ENCODE measurements at places on chromosomes 6 and 20.

- no peak for DNase-seq
Measured at GRCh38 chr6:109718991-109719390, 27.9 kb downstream of the FIG4 start.

GRCh38 chr20:2742934-2743559 lies 50.5 kb downstream of the EBF4 start:
- peak; percentile 68 for DNase-seq

GRCh38 chr6:123276546-123276980 lies 280.5 kb downstream of the CLVS2 start:
- no peak for DNase-seq

- no peak for DNase-seq
Measured at GRCh38 chr6:14121936-14122344, 4.4 kb downstream of the CD83 start.

DNA sequence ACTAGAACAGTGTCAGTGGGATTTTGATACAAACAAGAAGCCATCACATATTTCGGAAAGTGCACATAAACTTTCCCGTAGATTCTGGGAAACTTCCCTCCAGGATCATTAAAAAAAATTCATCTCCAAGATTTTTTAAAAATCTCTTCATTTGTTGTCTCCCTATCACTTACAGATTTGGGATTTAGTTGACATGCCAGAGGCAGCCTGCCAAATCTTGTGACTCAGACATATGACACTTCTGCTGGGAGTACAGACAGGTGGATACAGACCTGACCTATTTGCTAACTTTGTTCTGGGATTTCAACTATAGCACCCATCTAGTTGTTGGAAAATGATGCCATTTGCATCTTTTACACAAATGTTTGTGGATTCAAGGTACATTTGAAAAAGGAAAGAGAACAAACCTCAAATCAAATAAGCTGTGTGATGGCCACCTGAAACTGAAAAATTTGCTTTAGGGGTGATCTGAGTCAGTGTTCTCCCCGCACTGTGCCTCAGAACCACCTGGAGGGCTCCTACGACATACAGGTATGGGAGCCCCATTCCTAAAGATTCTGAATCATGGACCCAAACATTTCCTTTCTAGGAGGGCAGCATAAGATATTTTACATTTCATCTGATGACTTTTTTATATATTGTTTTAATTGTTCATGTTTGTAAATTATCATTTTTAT lies 21.9 kb upstream of the CD2AP start:
- no peak for DNase-seq

DNA sequence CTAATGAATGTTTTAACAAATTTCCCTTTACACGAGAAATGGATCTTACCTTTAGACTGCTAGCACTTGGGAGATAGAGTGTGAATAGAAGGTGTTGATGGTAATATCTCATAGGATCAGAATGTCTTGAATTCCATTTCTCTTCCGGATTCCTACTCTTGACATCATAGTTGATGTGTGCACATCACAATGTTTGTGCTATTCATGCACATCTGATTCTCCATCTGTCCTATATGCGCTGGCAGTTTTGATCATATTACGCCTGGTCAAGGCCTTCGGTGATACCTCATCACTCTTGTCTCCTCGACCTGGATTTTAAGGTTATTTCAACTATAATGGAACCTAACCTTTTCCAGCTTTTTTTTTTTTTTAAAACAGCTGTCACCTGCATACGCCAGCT lies 16.8 kb upstream of the ACAT2 start:
- no peak for DNase-seq

DNA sequence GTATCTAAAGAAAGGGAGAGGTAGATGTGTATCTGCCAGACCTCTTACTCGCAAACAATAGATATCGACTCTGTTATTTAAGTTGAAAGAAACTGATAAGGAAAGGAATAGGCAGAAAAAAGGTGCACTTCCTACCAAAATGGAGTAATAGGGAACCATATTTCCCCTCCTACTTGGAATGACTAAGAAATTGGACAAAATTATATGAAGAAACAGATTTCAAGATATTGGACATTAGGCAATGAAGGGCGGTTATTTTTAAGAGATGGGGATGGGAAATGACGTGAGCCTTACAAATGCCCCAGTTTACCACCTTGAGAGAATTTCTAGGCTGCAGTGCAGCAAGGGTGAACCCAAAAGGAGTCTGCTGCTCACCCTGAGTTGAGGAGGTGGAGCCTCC lies 108.9 kb downstream of the ADTRP start:
- DNase-seq: no peak

DNA sequence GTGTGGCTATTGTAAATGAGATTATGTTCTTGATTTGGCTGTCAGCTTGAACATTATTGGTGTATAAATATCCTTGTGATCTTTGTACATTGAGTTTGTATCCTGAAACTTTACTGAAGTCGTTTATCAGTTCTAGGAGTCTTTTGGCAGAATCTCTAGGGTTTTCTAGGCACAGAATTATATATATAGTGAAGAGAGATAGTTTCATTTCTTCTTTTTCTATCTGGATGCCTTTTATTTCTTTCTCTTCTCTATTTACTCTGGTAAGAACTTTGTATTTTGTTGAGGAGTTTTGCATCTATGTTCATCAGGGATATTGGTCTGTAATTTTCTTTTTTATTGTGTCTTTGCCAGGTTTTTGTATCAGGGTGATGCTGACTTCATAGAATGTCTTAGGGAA lies 589.2 kb upstream of the MAN1A1 start:
- DNase-seq: no peak

DNA sequence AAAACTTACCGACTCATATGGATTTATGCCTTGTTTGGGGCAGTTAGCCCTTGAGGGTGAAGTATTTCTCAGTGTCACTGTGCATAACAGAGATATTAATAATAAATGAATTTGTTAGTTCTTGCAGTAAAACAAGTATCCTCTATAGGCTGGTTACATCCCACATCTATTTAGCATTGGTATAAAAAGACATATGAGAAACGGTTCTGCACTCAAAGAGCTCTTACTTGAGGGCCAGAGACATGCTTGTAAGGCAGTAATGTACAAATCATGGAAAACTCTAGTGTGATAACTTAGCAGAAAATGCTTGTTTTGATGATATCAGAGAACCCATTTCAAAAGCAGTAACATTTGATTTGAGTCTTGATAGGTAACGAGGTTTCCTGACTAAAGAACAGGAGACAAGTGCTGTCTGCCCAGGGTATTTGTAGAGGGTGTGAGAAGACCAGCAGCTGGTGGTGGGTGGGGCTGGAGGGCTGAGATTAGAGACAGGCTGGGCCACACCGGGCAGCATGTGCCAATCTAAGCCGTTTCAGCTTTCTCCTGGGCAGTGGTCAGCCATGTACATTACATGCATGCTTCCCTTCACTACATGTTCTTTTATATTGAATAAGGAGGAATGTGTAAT lies 46.3 kb downstream of the TULP4 start:
- no peak for DNase-seq

- no peak for DNase-seq
Measured at GRCh38 chr20:10565191-10565921, 108.4 kb downstream of the JAG1 start.

- no peak for DNase-seq
Measured at GRCh38 chr6:73263570-73263909, 544 bp upstream of the KHDC1 start.

DNA sequence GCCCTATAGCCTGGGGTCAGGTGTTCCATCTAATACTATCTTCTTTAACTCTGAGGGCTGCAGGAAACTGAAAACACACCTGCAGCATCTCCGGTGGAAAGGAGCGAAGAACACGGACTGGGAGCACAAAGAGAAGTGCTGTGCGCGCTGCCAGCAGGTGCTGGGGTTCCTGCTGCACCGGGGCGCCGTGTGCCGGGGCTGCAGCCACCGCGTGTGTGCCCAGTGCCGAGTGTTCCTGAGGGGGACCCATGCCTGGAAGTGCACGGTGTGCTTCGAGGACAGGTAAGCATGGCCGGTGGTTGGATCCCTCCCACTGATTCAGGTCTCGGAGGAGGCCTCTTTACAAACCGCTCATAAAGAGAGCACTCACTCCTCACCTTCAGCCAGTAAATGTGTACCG lies 15.5 kb downstream of the SYTL3 start:
- no peak for DNase-seq

- DNase-seq: no peak
Measured at GRCh38 chr20:58078741-58079522, 149.5 kb downstream of the ANKRD60 start.

DNA sequence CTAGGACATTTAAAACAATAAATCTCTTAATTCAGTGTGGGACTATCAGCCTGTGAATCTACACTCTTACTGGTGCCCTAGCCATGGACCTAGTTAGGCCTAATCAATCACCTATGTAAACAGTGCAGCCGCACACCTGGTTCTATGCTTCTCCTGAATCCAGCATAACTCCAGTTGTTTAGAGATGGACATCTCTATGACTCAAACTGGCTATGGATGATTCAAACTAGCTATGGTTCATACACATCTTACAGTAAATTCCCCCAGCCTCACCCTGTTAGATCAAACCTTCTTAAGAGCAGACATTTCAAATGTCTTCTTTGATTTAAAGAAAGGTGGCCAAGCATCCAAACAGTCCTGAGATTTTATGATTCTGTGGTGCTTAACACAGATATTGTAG lies 34.7 kb downstream of the SLC35B3 start:
- no peak for DNase-seq

- DNase-seq: no peak
Measured at GRCh38 chr20:48425817-48426612, 401.8 kb downstream of the PREX1 start.

GRCh38 chr6:28258877-28259777 lies at the start of gene NKAPL:
Gene NKAPL (plus strand): TSS chr6:28259297. CDS start chr6:28259372, 75 bp downstream.
- DNase-seq: peak; percentile 39

GRCh38 chr20:33076662-33077372 lies 2.6 kb upstream of the BPIFB4 start:
- no peak for DNase-seq

DNA sequence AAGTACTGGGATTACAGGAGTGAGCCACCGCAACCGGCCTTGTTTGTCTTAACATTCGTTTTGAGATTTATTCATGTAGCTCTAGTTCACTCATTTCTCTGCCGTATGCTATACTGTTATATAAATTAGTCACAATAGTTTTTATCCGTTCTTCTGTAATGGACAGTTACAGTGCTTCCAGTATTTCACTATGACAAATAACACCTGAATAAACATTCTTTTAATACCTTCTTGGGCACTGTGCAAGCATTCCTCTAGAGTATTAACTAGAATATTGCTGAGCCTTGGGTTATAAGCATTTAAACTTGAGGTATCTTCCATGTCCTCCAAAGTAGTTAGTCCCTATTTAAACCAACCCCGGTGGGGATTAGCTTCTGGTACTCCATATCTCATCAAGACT lies 45.6 kb downstream of the STK38 start:
- DNase-seq: no peak

DNA sequence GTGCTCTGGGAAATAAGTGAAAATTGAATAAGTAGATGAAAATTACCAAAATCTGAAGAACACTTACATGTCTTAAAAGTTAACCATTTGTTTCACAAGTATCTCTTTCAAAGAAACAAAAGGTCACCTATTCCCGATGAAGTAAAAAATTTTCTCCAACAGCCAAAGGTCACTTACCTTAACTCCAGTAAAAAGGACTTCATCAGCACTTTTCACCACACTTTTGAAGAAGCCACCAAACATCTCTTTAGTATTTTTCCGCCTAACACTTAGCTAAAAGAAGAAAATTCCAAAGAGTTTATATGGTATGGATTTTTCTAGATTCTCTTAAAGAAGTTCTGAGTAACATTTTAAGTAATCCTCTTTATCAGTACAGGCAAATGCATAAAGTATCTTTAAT lies 17.3 kb downstream of the SNX5 start:
- no peak for DNase-seq

DNA sequence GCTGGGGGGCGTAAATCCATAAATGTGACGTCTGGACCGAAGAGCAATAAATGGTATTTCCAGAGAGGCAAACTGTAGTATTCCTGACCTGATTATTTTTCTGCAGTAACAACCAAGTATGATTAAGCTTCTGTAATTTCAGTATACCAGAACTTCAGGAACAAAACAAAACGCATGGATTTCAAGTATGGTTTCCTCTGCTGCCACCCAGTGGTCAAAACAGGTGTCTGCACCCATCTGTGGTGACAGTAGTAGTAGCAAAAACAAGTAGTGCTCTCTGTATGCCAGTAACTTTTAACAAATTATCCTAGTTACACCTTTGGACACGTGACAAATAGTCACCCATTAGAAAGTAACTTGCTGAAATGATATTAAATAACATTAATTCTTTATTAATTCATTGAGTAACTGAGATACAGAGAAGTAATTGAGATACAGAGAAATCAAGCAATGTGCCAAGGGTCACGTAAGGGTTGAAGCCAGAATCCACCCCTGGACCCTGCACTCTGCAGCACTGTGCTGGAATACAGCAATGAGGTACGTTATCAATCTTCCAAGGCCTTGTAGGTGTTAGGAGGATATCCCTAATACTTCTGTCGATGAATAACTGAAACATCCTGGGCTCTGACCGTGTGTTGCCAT lies 7.9 kb downstream of the CALHM4 start:
- DNase-seq: peak; percentile 59
